ENCODE measurements at places on chromosomes 2 and 18.
A peak's percentile ranks its signal among the peaks of the same experiment; 100 is the strongest.

GRCh38 chr2:9273486-9274130, 67.0 kb downstream of the ASAP2 start:
- no peak for DNase-seq

- DNase-seq, result no peak
These were observed 22.8 kb upstream of the ZNF385B start for GRCh38 chr2:179884193-179884592.

DNA sequence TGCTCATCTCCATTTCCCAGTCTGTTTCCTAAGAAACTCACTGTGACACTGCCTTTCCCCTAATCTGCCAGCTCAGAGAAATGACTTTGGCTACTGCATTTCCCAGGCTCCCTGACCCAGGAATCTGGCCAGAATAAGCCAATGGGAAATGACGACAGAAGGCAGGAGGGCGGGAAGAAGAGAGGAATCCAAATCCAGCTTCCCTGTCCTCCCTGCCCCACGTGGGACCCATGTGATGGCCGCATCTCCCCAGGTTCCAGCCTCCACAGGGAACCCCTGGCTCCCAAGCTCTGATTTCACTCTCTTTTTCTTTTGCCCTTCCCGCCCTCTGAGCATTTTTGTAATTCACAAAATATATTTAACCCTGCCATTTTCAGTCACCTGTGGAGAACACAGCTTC, 37.8 kb upstream of the RAB12 start:
- DNase-seq, result no peak

DNA sequence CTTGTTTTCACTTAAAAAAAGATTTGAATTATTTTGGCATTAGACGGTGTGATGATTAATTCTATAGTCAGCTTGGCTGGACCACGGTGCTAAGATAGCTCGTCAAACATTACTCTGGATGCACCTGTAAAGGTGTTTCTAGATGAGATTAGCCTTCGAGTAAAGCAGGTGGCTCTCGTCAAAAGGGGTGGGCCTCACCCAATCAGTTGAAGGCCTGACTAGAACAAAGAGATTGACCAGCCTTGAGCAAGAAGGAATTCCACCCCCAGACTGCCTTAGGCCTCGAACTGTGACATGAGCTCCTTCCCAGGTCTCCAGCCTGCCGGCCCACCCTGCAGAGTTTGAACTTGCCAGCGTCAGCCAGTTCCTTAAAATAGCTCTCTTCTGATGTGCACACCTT, 73.4 kb downstream of the TWIST2 start:
- no peak for DNase-seq

DNA sequence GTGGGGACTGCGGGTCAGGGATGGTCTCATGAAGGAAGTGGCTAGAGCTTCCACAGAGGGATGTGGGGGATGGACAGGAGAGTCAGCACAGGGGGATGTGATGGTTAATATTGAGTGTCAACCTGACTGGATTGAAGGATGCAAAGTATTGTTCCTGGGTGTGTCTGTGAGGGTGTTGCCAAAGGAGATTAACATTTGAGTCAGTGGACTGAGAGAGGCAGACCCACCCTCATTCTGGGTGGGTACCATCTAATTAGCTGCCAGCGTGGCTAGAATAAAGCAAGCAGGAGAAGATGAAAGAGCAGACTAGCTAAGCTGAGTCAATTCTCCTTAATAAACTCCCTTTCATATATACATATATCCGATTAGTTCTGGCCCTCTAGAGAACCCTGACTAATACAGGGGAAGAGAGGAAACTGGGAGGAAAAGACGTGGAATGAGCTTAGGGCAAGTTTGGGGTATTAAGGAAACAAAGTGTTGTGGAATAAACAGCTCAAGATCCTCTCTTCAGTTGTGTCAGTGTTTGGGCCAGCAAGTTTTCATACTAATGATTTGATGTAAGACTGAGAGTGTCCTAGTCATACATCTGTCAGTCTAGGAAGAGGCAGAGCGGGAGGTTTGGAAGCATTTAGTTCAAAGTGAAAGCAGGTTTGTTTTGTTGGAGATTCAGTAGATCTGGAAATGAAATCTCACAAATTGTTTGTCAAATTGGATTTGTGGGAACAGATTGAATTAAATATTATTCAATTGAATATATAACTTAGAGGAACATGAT, 135.2 kb upstream of the NT5C1B start:
- DNase-seq, result no peak

DNA sequence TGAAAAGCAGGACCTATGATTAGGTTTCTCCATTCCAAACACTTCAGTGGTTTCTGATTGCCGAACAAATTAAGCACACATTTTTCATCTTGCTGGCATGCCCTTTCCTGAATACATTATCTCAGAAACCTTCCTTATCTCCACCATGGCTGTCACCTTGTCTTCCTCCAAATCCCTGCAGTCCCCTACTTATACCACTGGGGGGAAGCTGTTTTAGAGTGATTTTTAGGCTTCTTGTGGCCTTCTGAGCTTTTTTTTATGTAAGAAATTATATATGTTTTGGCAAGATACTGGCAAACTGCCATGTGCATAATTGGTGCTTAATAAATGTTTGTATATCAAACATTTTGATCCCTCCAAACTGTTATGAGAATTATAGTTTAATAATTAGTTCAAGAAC, 229.2 kb downstream of the MYT1L start:
- no peak for DNase-seq

- no peak for DNase-seq
These were observed 71.4 kb downstream of the NFATC1 start for GRCh38 chr18:79467126-79467525.

GRCh38 chr2:26608557-26608956, 32.6 kb downstream of the CIB4 start:
- DNase-seq, result no peak

- DNase-seq, result peak; percentile 89
These were observed 344.8 kb downstream of the TGIF1 start for GRCh38 chr18:3794537-3795348.

DNA sequence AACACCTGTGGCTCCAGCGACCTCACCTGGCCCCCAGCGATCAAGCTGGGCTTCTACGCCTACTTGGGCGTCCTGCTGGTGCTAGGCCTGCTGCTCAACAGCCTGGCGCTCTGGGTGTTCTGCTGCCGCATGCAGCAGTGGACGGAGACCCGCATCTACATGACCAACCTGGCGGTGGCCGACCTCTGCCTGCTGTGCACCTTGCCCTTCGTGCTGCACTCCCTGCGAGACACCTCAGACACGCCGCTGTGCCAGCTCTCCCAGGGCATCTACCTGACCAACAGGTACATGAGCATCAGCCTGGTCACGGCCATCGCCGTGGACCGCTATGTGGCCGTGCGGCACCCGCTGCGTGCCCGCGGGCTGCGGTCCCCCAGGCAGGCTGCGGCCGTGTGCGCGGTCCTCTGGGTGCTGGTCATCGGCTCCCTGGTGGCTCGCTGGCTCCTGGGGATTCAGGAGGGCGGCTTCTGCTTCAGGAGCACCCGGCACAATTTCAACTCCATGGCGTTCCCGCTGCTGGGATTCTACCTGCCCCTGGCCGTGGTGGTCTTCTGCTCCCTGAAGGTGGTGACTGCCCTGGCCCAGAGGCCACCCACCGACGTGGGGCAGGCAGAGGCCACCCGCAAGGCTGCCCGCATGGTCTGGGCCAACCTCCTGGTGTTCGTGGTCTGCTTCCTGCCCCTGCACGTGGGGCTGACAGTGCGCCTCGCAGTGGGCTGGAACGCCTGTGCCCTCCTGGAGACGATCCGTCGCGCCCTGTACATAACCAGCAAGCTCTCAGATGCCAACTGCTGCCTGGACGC, 4.9 kb downstream of the GPR35 start:
- no peak for DNase-seq

DNA sequence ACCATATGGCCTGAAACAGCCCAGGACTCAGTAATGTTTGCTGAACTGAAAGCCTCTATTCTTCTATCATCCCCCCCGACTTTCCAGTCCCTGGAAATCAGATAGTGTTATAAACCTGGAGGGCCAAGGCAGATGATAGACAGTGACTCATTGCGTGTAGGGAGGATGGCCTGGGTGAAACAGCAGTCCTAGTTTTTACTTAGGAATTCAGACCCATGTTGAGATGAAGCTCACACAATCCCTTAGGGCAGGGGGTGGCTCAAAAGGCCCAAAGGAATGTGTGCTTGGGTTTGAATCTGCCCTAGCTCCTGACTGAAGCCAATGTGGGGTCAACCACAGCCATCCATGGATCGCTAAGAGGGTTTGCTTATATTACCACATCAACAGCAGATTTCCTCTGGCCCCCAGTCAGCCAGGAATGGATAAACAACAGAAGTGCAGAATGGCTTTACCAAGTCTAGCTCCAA, 43.9 kb upstream of the STPG4 start:
- peak; percentile 99 for DNase-seq

DNA sequence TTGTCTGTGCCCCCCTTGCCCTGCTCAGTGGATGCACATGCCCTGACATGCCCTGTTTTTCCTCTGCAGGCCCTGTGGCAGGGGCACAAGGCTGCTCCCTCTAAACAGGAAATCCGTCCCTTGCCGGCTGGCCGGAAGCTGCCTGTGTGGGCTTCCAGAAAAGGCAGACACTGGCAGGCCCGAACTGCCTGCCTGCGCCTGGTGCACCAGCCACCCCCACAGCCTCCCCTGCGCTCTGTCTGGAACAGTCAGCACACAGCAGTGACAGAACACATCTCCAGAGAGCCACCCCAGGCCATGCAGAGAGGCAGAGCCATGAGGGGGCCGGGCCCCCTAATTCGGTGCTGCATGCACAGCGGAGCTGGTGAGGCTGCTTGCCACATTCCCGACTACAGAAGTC, 33.5 kb downstream of the LOXHD1 start:
- DNase-seq, result no peak

DNA sequence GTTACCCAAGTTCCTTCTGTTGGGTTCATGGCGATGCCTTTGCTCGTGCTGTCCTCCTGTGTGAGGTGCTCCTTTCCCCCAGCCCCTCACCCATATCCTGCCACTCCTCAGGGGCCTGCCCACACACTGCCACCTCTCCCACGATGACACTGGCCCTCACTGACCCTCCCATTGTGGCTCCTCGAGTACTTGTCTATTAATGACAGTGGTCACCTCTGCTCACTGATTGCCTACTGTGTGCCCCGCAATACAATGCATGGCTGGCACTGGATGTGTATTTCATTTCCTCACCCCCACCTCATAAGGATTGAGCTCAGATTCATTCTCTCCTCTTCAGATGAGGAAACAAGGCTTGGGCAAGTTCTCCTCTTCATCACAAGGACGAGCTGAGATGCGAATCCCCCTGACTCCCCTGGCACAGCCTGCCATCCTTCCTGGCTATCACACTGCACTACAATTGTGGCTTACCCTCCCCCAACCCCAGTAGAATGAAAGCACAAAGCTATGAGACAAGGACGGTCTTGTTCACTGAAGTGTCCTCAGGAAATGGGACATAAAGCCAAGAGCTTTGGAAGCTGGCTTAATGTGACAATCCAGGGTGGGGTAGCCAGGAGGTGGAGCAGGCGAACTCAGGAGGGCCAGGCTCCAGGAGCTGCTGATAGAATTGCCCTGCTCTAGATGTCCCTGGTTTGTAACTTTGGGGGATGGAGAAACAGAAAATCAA, 93.9 kb upstream of the RAB12 start:
- DNase-seq, result no peak

- DNase-seq, result peak; percentile 27
These were observed at the start of gene ANAPC1 for GRCh38 chr2:111883661-111884591. TSS of gene ANAPC1 (minus strand) at chr2:111884193. CDS start at chr2:111880825, 3,368 bp downstream.

Data from AG04450 (cell line).